Transverse colon (tissue), 4 donors: ENCODE measurements at places on chromosomes 5 and 9.

DNA sequence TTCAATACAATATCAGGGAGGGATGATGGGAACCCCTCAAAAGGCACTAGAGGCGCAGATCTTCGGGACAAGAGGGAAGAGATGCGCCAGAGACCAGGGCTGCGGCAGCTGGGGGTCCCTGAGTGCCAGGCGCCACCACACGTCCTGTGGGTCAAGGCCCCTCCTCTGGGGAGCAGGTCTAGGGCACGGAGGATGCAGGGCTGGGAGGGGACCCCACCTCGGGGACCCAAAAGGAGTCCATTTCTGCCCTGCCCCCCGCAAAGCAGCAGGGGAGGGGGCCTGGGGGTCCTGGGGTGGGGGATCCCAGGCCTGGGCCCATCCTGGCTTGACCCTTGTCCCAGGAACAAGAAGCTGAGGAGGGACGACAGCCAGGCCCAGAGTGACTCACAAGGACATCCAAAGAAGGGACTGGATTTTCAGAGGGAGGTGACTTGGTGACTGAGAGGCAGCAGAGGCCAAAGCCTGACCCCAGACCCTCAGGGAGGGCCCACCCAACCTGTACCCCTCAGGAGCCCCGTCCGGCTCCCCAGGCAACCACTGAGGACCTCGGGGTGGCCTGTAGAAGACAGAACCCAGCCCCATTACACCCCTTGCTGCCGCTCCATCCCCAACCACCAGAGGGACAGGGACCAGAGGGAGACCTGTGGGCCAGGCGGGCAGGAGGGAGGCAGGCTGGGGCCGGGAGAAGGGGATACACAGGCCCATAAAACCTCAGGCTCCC lies 54.2 kb downstream of the LRSAM1 start:
- no peak for DNase-seq

DNA sequence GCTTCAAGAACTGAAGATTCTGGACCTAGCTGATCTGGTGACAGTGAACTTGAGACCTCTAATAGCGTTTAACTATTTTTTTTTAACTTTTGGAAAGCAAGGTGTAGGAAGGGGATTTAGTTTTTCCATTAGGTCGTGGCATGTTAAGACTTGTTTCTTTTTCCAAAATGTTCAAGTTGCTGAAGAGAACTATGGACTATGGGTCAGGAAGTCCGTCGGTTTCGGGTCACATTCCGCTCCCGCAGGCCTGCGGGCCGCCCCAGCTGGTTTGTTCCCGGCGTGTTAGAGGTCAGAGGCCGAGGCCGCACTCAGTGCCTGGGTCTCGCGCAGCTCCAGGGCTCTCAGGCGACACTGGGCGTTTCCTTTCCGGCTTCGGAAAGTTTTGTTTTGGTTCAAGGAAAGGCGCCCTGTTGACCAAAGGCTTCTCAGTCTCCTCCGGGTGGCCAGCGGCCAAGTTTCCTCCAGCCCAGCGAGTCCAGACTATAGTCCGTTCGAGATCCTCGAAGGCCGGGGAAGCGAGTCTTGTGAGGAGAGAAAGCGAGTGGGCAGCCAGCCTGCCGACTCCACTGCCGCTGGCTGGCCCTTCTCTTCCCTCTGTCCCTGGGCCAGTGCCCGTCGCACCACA lies 586 bp upstream of the FCHO2 start:
- DNase-seq = peak; percentile 78

DNA sequence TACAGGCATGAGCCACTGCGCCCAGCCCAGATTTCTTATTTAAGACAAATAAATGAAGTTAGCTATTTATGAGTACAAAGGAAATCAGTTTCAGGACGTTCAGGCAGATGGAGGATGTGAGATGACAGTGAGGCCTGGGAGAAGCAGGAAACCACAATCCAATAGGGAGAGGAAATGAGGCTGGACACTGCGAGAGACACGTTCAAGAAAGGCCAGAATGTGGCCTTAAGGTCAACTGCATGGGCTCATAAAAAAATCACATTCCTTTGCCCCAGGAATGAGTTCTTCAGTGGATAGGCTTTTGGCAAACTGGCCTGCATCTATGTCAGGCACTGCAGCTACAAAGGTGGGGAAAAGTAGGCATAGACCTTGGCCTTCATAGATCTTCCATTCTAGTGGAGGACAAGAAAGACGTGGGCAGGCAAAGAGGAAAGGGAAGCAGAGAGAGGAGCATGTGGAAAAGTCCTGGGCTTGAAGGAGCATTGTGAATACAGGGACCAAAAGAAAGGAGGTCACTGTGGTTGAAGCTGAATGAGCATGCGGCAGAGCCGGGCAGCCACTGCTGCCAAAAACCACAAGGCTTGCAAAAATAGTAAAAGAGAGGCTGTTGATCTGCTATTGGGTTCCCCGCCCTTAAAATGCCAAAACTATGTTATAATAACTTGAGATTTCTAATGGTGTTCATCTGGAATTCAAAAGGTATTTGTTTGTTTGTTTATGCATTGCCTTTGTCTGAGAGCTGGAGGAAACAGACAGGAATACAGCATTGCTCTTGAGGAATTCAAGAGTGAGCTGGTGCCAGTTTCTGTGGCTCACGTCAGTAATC lies 133.0 kb downstream of the GNA14 start:
- no peak for DNase-seq

GRCh38 chr9:107175041-107175440 lies 108.0 kb upstream of the RAD23B start:
- DNase-seq = peak; percentile 22

DNA sequence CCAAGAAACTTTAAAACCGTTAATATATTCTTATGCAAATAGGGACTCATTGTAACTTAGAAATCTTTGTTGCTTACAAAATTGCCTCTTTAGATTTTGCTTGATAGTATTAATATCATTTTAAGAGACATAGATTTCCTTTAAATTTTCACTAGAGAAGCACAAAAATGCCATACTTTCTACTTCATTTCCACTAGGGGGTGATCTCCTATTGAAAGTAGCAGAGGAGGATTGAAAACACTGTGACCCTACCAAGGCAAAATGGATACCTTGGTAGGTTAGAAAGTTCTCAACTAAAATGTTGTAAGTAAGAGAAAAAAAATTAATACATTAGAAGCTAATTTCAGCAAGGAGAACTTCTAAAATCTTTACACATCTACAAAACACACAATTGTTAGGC lies 204.9 kb downstream of the CHSY3 start:
- no peak for DNase-seq

- DNase-seq = no peak
Observed at GRCh38 chr9:112380825-112381221, 915 bp downstream of the HSDL2 start.

GRCh38 chr9:131856105-131856504 lies 116.2 kb upstream of the RAPGEF1 start:
- no peak for DNase-seq

- no peak for DNase-seq
Observed at GRCh38 chr9:32424616-32425015, 40.2 kb downstream of the ACO1 start.

GRCh38 chr9:21432672-21433425 lies 7.4 kb upstream of the IFNA1 start:
- no peak for DNase-seq

- DNase-seq = no peak
Observed at GRCh38 chr5:62460578-62460983, 48.0 kb downstream of the IPO11 start.

DNA sequence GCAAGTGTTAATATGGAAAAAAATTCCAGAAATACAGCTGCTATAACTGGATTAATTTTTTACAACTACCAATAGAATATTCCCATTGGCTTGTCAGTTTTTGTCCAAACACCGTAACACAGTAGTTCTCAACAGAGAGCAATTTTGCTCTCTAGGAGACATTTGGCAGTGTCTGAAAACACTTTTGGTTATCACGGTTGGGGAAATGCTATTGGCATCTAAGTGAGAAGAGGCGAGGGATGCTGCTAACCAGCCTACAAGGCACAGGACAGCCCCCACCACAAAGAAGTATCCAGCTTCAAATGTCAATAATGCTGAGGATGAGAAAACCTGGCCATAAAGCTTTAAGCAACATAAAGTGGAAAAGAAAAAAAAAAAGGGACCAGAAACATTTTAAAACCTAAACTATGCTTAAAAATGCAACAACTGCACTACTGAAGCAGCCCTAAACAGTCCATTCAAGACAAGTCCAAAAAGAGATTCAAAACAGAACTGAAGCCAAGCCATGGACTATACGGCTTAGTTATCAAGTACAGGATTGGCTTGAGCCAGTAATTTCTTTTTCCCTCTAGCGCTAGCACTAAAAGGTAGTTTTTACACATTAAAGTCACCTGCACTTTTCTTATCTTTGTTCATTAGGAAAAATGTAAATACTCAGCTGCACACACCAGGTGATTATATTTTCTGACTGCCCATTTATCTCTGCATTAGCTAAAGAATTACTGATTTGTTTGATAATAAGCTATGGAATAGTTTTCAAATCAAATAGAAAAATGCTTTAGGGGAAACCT lies 83.9 kb downstream of the NR3C1 start:
- no peak for DNase-seq

GRCh38 chr9:128635266-128636023 lies 21.2 kb downstream of the DYNC2I2 start:
- DNase-seq = peak; percentile 91

DNA sequence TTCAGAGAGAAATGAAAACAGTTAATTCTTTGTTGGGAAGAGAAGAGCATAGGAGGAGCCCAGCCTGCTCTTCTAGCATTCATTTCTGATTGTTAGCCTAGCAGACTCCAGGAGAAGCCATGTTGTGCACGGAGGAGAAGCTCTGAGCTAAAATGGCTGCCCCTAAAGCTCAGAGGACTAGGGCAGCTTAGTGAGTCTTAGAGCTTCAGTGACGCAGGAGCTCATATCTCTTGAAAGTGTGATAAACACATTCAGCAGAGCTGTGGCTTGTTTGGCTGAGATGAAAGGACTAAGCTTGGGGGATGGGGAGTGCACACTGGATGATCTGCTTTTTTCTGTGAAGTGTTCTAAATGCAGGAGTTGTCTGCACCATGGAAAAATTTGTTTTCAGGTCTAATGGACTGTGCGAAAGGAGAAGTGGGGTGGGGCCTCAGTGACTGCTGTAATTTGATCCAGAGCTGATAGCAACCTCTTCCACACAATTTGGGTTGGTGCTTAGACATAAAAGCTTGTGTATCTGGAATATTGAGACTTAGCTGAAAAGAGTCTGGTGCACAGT lies 58.5 kb downstream of the ZNF462 start:
- DNase-seq = peak; percentile 32

DNA sequence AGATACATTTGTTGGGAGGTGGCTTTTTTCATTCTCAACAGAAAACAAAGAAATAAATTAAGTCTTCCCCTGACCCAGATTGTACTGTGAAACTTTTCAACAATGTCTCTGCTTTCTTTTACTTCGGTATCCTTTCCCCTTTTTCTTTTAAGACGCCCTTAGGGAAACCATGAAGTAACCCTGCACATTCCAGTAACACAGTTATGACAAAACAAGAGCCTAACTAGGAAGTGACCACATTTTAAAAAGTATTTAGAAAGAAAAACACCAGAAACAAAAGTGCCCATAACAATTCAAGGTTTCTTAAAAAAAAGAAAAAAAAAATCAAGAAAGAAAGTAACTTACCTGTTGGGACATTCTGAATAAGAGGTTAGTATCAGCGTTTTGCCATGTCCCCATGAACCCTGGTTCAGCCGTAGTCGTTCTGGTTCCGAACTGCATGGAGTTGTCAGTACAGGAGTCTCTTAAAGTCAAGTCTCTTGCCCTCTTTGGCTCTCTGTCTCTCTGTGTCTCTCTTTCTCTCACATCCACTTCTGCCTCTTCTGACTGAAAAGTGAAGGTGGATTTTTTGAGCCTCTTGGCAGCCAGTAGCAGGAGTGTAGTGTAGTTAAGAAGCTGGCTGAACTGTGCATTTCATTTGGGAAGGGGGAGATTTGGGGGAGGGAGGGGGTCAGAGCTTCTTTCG lies 142.9 kb downstream of the BNC2 start:
- DNase-seq = no peak

GRCh38 chr9:129944506-129945116 lies 98.4 kb downstream of the FNBP1 start:
- DNase-seq = no peak

GRCh38 chr9:121218357-121219027 lies 16.8 kb upstream of the RAB14 start:
- DNase-seq = no peak
